NCI-H524 treated with DMSO at 0.1 percent for 48 hours (cell line): ENCODE measurements at places on chromosomes 3 and 15.

DNA sequence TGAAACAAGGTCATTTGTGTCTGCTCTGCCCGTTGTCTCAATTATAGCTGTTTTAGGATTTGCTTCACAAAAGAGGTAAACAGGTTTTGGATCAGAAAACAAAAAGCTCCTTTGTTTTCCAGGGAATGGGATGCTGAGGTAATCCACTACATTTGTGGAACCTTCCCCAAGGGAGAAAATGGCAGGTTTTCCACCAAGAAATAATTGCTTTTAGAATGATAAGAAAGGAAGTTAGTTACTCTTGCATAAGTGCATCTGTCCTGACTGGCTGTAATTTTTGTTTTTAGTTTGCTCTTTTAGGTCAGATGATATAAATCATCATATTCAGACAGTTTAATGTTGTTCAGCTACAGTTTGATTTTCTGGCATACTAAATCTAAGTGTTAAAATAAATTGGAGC, 198.5 kb upstream of the COL8A1 start:
- no peak for DNase-seq

GRCh38 chr15:95486224-95486623, 844.3 kb upstream of the NR2F2 start:
- DNase-seq: no peak

DNA sequence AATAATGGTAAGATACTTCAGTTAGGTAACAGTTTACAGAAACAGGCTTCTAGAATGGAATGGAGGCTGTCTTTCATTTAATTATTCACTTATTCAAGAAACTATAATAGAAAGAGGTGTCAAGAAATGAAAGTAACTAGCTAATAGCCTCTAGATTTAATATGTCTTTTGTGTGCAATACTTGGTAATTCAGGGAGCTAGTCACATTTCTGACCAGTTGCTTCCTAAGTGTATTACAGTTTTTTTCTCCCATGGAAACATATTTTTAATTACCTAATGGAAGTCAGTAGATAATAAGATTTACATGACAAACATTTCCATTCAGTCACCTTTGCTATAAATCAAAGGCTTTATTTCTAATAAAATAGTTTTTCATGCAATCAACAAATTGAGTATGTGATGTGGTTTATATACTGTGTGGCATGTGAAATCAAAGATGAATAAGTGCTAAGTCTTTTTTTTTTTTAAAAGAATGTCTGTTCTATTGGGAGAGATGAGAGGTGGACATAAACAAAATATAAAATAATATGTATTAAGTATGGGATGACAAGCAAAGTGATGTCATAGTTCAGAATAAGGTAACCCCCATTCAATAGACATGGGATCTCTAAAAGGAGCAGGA, 985.7 kb downstream of the SQOR start:
- DNase-seq: no peak

DNA sequence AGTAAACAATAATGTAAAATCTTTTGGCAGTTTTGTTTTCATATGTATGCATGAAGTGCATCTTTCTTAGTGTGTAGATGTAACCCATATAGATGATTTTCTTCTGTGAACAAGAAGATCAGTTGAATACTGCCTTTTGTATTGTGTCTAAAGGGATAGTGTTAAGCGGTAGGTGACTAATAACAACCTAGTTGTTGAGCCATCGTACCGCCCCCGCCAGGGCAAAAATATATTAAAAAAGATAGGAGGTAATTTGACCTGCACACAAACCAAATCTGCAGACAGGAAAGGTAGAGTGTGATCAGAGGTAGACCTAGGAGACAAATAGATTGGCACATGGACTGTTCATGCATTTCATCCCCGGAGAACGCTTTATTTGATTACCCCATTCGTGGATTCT, 3.3 kb upstream of the GMNC start:
- no peak for DNase-seq

DNA sequence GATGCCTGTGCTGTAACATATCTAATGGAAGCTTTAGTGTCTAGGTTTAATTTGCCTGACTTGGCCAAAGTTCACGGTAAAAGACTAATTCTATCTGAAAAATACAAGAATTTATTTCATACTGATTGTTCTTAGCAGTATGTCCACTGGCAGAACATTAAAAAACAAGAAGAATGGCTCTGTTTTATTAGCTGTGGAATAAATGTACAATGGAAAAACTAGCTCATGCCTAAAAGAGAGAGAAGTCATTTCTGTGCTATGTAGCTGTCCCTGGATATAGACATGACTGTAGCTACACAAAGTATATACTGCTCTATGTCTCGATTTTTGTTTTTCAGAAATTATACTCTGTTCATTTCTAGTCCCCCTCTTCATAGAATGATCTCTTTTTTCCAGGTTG, 13.9 kb upstream of the VGLL3 start:
- DNase-seq: no peak

GRCh38 chr15:85424154-85424553, 43.8 kb downstream of the AKAP13 start:
- DNase-seq: no peak

GRCh38 chr15:29699791-29700190, 122.5 kb downstream of the TJP1 start:
- DNase-seq: peak; percentile 91

GRCh38 chr15:91338766-91339165, 238.7 kb downstream of the SV2B start:
- DNase-seq: no peak

DNA sequence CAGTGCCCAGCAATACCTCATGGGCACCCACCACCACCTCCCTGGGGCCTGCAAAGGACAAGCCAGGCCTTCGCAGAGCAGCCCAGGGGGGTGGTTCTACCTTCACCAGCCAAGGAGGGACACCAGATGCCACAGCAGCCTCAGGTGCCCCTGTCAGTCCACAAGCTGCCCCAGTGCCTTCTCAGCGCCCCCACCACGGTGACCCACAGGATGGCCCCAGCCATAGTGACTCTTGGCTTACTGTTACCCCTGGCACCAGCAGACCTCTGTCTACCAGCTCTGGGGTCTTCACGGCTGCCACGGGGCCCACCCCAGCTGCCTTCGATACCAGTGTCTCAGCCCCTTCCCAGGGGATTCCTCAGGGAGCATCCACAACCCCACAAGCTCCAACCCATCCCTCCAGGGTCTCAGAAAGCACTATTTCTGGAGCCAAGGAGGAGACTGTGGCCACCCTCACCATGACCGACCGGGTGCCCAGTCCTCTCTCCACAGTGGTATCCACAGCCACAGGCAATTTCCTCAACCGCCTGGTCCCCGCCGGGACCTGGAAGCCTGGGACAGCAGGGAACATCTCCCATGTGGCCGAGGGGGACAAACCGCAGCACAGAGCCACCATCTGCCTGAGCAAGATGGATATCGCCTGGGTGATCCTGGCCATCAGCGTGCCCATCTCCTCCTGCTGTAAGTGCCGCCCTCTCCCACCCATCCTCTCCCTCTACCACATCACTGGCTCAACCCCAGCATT, 19.2 kb upstream of the BFSP2 start:
- DNase-seq: no peak

DNA sequence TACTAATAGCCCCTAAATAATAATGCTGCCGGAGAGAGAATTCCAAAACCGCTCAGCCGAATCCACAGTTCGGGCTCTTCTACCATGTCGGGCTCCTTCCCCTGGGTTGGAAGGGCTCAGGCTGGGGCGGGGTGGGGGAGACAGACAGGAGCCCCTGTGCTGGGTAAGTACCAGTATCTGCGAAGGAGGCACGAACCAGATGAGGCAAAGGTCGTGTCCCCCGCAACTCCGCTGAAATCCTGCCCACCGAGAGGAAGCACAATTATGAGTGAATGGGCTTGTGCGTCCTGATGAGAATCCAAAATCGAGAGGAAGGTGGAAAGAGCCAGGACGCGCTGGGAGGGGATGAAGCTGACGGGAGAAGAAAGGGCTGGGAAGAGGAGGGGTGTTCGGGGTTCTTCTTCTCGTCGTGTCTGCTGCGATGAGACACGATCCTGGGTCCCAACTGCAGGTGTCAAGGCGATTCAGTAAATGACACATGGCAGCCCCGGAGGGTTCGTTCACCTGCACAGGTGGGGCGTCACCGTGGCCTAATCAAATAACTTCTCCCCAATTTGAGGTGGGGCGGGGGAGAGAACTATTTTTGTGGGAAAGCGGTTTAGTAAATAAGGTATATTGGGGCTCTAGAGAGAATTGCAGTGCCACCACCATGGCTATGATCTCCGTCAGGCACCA, 707 bp upstream of the FAM81A start:
- DNase-seq: no peak

- no peak for DNase-seq
These were observed 29.4 kb upstream of the SLCO2A1 start for GRCh38 chr3:134059035-134059601.

GRCh38 chr3:148736086-148736485, 38.4 kb downstream of the AGTR1 start:
- no peak for DNase-seq

GRCh38 chr3:10523561-10523960, 18.2 kb upstream of the ATP2B2 start:
- DNase-seq: no peak

DNA sequence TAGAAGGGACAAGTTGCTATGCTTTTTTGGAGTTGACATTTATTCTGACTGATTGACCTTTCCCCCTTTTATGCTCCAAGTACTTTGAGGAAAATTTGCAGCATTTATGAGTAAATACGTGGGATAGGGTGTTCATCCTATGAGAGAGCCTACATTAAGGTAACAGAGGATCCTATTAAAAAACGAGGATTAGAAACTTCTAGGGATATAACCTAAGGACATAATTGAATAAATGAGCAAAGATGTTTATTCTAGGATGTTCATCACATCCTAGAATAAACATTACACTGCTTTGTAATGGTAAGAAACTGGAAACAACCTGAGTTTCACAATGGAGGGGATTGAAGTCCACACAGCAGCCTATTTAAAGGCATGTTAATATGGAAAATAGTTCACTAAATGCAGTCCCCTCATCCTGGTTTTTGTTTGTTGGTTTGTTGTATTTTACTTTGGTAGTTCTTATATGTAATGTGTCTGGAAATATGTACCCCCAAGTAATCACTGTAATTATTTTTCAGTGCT, 23.9 kb upstream of the CLEC3B start:
- DNase-seq: no peak

GRCh38 chr3:81472600-81473362, 288.7 kb downstream of the GBE1 start:
- no peak for DNase-seq

GRCh38 chr3:109685084-109686079, 348.0 kb upstream of the DPPA4 start:
- no peak for DNase-seq

DNA sequence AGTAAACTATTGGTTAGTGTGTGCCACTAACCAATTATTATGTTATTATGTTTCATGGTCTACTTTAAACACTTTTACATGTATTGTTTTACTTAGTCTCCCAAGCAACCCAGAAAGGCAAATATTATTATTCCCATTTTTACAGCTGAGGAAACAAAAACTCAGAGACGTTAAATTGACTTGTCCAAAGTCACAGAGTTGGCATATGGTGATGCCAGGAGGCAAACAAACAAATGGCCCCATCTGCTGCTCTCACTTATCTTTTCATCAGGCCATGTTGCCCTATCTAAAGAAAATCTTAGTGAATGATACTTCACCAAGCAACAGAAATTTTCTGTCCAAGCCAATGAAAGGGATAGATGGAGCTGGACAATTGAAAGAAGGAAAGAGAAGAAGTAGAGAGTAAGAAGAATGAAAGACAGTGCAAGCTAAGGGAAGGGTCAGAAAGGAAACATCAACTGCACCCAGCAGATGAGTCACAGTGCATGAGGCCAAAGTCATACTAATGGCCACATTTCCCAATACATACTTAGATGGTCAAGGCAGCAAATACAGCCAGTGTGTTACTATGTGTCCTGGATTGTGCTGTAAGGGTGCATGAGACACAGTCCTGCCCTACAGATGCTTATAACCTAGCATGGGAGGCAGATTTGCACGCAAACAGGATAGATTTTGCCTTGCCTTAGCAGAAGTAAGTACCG, 266.9 kb downstream of the KCNMB2 start:
- DNase-seq: peak; percentile 59

GRCh38 chr15:49145651-49146609, 9.5 kb downstream of the COPS2 start:
- DNase-seq: no peak

- no peak for DNase-seq
These were observed 77.4 kb downstream of the ANXA2 start for GRCh38 chr15:60320365-60320764.

DNA sequence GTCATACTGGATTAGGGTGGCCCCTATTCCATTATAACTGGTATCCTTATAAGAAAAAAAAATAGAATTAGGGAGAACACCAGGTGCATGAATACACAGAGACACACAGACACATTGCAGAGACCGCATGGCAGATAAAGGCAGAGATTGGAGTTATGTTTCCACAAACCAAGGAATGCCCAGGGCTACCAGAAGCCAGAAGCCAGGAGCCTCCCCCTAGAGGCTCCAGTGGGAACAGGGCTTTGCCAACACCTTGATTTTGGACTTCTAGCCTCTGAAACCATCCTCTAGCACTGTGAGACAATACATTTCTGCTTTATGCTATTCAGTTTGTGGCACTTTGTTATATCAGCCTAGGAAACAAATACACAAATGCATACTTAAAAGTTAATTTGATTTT, 10.4 kb downstream of the GOLM2 start:
- DNase-seq: no peak

DNA sequence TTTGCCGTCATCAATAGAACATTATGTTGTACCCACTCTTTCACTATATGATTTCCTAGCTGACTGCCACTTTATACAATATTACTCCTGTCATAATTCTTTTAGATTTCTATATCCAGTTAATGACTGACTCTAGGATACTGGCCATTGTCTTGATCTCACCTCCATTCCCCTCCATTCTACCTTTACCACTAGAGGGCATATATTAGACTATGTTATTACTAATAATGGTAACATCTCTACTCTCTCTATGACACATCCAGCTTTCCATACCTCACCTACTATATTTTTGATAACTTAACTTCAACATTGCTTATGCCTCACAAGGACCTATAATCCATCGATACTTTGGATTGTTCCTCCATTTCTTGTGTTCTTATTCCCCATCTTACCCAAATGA, 31.4 kb upstream of the POU1F1 start:
- DNase-seq: no peak

DNA sequence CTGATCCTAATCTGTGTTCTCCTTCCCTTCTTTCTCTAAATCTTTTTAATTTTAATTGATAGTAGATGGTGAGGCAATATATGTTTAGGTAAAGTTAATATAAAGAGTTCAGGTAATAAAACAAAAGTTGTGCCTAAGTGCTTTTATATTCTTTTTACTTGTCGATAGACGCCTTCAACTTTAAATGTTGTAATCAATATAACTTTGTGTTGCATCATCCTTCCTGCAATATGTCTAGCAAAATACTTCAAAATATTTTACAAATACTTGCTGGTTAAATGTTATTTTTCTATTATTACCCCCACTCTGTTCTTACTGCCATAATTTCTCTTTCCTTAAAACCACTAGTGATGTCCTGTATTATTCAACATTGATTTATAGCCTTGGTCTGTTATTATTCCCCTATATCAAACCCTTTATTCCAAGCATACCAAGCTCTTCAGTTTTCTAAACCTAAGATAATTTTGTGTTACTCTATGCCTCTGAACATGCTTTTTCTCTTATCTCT, 92.4 kb downstream of the NAALADL2 start:
- DNase-seq: no peak
